ENCODE measurements at places on chromosomes 12 and 14.

DNA sequence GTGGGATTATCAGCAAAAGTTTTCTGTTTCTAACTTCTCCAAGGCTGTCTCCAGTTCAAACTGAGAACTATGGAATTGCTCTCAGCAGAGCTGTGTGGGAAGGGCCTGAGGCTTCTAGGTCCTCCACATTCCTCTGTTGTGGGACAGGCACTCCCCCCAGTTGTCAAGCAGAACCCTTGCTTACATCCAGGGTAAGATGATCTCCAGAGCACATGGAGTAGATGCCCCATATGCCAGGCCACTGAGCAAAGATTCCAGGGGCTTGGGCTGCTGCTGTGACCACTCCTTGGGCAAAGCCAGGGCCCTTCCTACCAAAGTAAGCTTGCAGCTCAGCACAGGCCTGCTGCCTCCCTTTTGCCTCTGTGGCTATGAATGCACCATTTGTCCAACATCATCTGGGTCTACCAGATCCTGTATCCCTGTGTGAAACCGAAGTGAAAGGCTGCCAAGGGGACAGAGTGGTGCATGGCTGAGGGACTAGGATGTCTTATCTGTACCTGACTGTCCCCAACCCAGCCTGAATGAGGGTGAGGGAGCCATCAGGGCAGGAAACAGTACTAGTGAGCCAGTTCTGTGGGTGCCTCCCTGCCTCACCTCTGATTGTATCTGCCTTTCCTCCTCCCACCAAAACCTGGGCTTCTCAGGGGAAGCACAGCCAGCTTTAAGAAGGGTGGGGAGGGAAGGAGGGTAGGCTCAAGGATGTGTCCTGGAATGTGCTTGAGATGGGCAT, 13.1 kb upstream of the ESPL1 start:
- no peak for DNase-seq

- no peak for DNase-seq
Observed at GRCh38 chr12:112252184-112252583, 126.8 kb downstream of the TRAFD1 start.

DNA sequence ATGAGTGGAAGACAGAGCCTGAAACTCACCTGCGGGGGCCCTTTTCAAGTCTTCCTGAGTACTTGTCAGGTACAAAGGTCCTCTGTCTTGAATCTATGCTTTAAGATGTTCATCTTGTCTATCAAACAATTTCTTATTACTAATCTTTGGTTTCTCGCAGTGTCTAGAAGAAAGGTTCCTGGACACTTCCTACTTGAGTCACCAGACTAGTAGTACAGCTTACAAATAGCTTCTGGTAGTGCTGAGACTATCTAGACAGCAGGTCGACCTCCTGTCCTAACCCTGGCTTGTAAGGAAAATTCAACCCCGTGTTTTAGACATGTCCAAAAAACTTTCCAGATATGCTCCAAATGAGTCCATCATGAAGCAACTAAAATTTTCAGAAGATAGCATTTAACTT, 11.2 kb upstream of the ARID2 start:
- DNase-seq = no peak

DNA sequence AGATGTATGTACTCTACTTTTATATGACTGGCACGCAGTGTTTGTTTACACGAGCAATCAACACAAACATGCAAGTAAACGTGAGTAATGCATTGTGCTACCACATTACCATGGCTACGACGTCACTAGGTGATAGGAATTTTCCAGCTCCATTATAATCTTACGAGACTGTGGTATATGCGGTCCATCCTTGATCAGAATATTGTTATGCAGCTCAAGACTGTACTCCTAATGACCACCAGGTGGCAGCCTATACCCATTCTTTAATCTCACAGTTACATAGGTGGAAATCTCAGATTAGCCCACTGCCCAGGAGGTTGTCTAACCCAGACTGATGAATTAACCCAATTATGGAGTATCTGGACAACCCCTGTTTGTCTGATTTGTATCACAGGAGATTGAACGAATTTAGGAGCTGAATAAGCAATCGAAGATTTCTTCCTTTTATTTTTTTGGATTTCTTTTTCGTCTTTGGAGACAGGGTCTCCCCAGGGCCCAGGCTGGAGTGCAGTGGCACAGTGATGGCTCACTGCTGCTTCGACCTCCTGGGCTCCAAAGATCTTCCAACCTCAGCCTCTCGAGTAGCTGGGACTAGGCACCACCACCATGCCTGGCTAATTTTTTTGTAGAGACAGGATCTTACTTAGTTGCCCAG, 8.7 kb upstream of the TESPA1 start:
- peak; percentile 4 for DNase-seq

All from keratinocyte (primary cell).